ENCODE measurements at places on chromosomes 16 and 17.

DNA sequence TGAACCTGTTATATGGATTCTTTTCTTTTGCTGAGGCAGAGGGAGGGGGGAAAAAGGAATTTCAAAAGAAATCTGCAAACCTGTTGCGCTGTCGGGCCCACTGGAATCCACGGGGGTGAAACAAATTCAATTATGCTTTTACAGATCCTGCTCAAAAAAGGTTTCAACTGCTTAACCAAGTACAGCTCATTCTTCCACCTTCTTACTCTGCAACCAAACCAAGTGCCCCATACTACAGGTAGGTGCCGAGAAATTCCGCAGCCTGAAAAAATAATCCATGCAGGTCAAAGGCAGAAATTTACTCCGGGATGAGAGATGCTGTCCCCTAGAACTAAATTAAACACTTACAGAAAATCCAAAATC is 416 bp downstream of the RNF43 start:
- no peak for DNase-seq

GRCh38 chr17:55540414-55541091 is 29.3 kb upstream of the SMIM36 start:
- no peak for DNase-seq

DNA sequence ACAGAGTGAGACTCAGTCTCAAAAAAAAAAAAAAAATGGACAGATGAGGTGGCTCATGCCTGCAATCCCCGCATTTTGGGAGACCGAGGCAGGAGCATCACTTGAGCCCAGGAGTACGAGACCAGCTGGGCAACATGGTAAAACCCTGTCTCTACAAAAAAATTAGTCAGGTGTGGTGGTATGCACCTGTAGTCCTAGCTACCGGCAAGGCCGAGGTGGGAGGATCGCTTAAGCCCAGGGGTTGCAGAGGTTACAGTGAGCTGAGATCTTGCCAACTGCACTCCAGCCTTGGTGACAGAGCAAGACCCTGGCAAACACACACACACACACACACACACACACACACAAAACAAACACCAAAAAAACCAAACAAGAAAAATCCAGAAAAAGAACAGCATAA is 7.7 kb upstream of the ENGASE start:
- DNase-seq = no peak

DNA sequence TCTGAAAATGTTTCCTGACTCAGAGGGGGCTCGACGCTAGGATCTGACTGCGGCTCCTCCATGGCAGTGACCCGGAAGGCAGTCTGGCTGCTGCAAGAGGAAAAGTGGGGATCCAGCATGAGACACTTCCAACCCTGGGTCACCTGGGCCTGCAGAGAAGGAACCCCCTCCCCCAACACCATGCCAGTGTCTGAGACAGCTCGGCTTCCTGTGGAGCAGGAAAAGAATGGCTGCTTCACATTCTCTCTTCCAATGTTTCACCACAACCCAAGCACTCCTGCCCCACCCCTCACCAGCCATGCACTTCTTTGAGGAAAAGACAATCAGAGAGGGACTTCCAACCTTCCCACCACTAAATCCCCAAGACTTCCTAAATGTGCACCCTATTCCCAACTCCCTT is 10.8 kb downstream of the TP53 start:
- no peak for DNase-seq

DNA sequence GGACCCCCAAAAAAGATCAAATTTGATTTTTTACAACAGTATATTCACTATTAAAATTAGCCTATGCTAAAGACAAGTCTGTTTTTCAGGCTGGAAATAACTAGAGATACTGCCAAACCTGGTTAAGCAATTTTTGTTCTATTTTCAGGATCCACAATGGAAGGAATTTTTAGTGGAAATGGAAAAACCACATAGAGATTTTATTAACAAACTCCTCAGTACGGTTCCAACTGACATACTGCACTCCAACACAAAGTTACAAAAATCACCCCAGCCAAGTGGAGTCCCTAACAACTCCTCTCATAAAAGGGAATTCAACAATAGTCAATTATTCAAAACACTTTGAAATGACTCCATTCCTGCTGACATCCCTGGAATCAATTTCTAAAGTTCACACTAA is 101.6 kb upstream of the TOB1 start:
- DNase-seq = no peak

DNA sequence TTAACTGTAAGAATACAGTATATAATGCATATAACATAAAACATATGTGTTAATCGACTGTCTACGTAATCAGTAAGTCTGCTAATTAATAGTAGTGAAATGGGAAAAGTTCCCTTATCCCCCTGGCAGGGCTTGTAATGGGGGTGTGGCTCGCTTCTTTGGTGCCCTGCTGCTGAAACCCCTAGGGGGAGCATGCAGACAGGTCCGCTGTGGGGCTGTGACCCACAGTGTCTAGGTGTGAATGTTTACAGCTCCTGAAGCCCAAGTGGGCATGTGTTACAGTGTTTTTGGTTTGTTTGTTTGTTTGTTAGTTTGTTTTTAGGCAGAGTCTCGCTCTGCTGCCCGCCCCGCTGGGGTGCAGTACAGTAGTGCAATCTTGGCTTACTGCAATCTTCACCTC is 495.7 kb downstream of the SHISA9 start:
- DNase-seq = no peak

Data from substantia nigra (tissue), 51 donors.